Effector CD4-positive, alpha-beta T cell (primary cell): ENCODE measurements at places on chromosomes 7 and 10.
A peak's percentile ranks its signal among the peaks of the same experiment; 100 is the strongest.

- DNase-seq = no peak
Measured at GRCh38 chr7:70053421-70053820, 455.1 kb downstream of the AUTS2 start.

DNA sequence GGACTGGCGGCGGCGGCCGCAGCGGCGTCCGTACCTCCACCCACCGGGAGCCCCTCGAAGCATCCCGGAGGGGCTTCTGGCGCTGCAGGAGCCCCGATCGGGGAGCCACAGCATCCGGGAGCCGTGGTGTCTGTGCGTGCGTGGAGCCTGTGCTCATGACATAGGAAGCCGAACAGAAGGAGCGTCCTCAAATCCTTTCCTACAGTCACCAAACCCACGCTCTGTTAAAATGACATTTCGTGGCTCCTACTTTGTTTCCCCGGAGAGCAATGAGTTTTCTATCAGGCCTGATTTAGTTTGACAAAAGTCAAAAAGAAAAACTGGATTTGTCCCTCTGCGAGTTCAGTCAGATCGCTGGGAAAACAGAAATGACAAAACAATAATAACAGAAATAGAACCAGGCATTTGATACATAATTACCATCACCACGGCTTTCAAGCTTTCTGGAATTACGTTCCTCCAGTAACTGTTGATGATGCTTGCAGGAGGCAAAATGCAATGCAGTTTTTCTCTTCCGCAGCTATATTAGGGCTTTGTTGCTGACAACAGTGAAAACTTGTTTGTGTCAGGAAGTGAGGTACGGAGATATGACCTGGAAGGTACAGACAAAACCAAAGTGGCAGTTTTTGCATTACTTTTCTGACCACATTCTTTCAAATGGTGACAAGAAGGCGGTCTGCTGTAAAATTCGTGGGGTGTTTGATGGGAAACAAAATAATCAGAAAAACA lies 219.3 kb upstream of the MKLN1 start:
- peak; percentile 38 for DNase-seq

DNA sequence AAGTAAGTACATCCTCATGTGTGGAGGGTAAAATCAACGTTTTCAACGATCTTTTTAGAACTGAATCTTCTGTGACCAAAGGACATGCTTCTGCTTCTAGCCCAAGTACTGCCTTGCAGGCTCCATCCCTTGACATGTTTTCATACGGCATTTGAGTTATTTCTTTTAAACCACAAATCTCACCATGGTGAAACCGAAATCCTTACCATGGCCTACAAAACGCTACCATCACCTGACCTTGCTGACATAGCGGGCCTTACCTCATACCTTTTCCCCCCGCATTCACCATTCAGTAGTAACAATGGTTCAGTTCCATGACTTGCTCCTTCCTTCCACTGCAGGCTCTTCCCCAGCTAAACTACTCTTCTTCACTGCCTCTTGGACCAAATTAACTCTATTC lies 3.5 kb downstream of the RNF216 start:
- no peak for DNase-seq

GRCh38 chr7:29356631-29357030 lies 162.1 kb downstream of the CHN2 start:
- no peak for DNase-seq

DNA sequence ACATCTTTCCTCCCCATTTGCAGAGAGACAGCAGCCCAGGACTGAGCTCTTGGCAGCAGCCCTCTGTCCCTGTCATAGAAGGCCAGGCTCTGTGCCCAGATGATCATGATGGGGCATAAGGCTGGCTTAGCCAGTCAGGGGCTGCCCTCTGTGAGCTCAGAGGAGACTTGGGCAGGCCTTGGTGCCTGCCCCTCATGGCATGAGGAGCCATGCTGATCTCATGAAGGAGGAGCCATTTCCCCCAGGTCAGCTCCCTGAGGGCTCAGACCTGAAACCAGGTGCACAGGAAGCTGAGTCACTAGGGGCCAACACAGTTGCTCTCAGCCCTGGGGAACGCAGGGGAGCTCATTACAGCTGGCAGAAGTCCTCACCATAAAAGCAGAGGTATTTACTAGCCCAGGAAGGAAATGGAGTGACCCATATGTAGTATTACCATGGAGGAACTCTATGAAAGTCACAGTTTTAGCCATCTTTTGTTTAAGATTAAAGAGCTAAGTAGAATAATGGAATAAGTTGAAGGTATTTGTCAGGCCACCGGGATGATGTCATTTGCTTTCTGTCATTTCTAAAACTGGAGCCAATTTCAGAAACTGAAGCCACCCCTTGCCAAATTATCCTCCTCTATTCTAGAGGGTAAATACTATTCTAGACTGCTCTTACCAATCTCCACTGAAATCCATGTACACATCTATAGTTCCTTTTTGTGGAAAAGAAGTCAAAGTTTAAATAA lies 362.4 kb upstream of the ZNF32 start:
- DNase-seq = no peak

DNA sequence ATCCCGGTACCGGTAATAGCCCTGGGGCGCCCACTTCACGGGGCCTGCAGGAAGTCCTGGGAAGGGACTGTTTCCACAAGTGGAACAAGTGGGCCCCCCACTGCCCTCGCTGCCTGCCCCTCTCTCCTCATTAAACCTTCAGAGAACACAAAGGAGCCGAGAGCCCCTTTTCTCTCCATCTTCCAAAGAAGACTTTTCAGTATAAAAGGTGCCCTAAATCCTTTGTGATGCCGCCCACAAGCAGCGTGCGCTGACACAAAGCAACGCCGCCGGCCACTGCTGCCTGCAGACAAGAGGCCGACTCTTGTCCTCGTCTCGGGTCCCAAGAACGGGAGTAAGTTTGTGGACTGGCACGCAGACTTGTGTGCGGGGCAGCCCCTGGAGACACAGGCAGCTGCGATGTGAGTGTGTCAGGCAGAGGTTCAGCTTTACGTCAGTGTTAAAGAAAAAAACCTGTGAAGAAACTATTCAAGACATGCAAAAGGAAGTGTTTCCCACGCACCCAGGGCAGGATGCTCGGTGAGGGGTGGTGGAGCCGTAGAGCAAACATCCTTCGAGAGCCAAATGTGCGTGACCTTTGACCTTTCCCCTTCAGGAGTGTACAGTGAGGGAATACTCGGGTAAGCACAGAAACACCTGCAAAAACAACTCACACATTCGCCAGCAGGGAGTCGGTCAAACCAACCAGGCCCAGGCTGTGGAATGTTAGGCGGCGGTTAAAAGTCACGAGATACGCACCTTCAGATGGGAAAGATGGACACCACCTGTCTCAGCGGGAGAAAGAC lies 118.2 kb downstream of the VIPR2 start:
- no peak for DNase-seq

- no peak for DNase-seq
Measured at GRCh38 chr7:132977234-132977633, 104.7 kb downstream of the CHCHD3 start.

- DNase-seq = no peak
Measured at GRCh38 chr7:30117896-30118295, 16.9 kb upstream of the MTURN start.

GRCh38 chr10:1187151-1187854 lies 131.1 kb downstream of the WDR37 start:
- no peak for DNase-seq

GRCh38 chr10:130195746-130196294 lies 59.6 kb downstream of the GLRX3 start:
- DNase-seq = no peak

DNA sequence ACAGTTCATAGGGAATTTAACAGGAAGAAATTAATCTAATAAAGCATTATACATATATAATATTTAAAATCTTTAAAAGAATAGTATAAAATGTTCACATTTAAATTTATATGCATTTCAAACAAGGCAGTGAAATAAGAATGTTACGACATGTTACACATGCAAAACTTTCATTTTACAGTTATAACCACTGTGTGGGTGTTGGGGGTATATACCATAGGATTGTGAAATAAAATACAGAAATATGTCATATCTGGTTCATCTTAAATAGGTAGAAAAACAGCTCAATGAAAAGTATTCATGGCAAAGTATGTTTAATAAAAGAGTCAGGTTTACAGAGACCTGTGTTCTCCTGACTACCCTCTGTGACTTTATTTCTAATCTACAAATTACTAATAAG lies 45.6 kb downstream of the CHCHD3 start:
- DNase-seq = no peak

DNA sequence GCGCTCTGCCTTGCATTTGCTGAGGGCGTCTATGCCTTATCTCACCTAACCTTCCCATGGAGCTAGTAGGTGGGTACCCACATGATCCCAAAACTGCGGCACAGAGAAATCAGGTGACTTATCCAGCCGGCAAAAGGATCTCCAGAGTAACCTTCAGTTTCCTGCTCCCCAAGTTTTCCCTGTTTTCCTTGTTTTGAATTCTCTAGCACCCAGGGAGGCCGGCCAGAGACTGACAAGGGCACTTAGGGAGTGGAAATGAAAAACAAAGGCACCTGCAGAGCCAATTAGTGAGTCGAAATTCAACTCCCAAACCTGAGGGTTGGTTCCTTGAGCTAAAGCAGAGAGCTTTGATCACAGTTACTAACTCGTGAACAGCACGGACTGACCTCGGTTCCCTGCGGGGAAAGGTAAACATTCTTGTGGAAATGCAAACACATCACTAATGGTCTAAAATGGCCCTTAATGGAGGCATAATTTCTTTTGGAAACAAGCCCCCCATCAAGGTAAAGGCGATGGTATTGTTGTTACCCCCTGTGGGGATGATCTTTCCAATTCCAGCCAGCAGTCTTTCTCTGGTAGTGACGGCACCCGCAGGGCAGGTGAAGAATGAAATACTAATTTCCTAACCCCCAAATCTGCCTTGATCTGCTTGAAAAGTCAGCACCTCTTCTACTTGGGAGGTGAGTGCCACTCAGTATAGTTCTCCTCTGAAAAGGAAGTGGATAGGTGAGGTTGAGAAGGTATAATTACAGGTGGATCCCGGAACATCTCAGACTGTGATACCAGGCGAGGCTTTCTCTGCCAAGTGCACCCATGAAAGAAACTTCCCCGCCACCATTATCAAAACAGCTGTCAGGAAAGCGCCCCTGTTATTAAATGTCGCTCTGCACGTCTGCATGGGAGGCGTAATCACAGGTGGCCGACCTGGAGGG lies 365.6 kb upstream of the AUTS2 start:
- no peak for DNase-seq

DNA sequence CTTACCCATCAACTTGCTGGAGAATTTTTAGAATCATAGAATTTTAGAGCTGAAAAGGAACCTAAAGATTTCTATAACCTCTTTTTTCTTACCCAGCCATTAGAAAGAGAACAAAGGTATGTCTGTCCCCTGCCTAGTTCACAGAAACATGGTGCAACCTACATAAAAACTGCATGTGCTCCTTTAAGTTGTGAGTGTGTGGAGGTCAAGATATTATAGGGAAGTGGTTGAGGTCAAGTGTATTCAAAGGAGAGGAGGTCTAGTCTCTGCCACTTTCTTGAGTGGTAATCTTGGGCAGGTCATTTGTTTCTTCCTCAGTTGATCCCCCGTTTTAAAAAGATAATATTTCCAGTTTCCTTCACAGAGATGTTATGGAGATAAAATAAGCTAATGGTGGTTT lies 6.4 kb downstream of the UBTD1 start:
- DNase-seq = no peak
